Stimulated activated naive B cell treated with anti-CD40 and anti-IgM and Interleukin-4, amounts not matched to agents 10 μg/mL and 1 μg/mL and 100 μg/mL, for 72 hours (primary cell): ENCODE measurements at places on chromosomes 6 and 20.
A peak's percentile ranks its signal among the peaks of the same experiment; 100 is the strongest.

GRCh38 chr6:170128346-170128745 is 162.5 kb downstream of the DLL1 start:
- DNase-seq: no peak

GRCh38 chr6:56771189-56771588 is 128.5 kb upstream of the DST start:
- no peak for DNase-seq

GRCh38 chr20:43456809-43457639 is 672 bp upstream of the SRSF6 start:
- peak; percentile 79 for DNase-seq

- DNase-seq: no peak
Observed at GRCh38 chr6:162056745-162057144, 670.8 kb downstream of the PRKN start.

DNA sequence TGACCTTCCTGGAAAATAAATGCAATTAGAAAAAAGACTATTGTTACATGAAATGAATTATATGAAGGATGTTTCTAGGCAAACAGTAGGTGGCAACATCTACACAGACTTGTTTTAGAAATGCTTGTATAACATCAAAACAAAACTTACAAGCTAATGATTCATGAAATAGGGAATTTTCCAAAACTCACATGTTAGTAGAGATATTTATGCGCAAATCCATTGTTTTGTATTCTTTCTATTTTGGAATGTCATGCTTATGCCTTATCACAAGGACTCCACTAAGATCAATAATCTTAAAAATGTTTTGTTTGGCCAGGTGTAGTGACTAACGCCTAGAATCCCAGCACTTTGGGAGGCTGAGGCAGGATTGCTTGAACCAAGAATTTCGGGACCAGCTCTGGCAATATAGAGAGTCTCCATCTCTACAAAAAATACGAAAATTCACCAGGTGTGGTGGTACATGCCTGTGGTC is 32.3 kb upstream of the LGSN start:
- DNase-seq: no peak

- DNase-seq: no peak
Observed at GRCh38 chr6:31586599-31587281, 663 bp downstream of the LST1 start.

DNA sequence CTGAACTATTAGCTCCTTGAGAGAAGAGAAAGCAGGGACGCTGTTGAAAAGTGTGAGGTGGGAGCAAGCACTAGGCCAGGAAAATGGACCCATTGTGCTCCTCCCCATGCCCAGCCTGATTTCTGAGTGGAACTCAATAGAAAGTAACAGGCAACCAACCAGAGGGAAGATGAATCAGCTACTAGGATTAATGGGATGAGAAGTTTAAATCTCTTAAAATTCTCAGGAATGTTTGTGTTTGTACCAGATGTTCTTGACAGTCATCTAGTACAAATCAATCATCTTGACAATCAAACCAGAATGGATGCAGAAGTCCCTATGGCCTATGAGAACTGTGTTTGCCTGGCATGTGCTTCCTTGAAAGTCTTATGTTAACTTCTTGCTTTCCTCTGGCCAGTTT is 48.9 kb downstream of the HDDC2 start:
- no peak for DNase-seq

GRCh38 chr6:125066964-125067363 is 86.6 kb upstream of the TPD52L1 start:
- DNase-seq: no peak

- no peak for DNase-seq
Observed at GRCh38 chr6:118054082-118054481, 147.0 kb downstream of the SLC35F1 start.

GRCh38 chr6:6315660-6316059 is 4.8 kb downstream of the F13A1 start:
- no peak for DNase-seq

DNA sequence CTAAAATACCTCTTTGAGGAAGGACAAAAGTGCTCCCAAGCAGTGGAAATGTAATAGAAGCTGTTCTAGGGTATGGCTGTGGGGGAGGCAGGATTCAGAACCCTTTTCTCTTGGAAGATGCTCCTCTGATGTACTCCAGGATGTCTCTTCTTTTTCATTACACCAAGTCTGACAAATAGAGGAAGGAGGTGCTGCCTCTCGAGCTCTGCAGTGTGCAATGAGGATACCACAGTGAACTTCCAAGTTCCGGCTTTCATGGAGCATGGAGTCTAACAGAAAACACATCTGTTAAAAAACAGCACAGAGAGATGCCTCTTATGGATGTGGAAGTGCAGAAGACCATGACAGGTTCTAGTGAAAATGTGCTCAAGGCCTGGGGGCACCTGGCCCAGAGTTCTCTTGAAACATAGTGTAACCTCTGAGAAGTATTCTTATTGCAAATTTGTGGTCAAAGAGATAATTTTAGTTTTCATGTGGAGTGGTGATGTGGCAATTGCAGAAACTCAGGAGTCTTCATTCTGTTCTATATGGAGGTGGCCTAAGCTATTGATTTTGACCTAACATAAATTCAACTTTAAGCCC is 362.0 kb upstream of the CITED2 start:
- DNase-seq: no peak

GRCh38 chr6:16487996-16488674 is 249.7 kb downstream of the GMPR start:
- no peak for DNase-seq

DNA sequence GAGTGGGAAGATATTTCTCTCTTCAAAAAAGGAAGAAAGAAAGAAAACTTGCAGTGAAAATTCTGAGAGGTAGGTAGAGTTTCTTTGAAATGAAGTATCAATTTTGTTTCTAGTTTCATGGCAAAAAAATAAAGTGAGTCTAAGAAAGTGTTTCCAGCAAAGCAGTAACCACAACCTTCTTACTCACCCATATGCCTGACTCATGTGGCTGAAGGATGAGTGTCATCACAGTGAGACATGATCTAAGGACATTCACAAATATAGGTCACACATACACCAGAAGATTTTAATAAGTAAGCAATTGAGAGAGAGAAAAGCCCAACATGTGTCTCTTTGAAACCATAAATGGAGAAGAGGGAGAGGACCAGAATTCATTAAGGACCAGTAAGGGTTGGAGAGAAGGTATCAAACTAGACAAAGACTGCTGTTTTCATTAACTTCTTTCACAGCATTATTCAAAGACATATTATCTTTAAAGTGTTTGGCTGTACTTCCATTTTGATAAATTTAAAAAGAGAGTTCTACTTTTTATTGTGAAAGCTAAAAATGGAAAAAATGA is 169.5 kb downstream of the FRK start:
- DNase-seq: no peak

DNA sequence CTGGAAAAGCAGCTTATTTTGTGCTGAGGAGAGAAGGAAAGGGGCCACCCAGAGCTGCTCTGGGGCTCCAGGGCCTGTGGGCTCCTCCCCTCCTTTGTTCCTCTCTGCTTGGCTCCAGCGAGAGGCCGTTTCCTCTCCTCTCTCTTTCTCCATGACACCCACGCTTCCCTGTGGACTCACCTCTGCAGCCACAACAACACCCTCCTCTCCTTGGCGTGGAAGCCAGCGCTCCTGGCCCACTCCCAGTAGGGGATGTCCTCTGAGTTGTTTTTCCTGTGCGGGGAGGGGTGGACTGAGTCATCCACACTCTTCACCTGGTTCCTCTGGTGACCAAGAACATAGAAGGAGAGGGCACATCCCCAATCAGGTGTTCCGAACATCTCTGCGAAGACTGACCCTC is 4.9 kb upstream of the CDSN start:
- no peak for DNase-seq

DNA sequence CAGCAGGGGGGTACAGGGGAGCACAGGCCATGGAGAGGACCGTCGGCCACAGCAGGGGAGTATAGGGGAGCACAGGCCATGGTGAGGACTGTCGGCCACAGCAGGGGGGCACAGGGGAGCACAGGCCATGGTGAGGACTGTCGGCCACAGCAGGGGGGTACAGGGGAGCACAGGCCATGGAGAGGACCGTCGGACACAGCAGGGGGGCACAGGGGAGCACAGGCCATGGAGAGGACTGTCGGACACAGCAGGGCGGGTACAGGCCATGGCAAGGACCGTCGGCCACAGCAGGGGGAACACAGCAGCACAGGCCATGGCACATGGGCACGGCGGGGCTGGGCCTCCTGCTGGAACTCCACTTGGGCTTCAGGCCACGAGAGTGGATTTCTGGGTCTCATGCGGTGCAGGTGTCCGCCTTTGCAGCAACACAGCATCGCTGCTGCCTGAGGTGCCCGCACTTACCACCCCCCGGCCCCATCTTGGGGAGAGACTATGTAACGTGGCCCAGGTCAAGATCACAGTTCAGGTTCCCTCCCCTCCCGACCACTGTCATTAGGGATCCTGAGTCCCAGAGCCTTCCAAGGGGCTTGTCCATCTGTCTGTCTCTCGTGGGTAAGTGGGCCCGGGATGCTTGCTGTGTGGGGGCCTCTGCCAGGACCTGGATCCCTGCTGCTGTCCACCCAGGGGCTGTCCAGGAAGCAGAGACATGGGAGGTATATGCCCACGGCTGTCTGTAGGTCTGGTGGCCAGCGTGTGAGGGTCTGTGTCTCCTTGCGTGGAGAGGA is 2.5 kb downstream of the NPBWR2 start:
- DNase-seq: no peak

GRCh38 chr20:48523191-48523995 is 304.4 kb downstream of the PREX1 start:
- no peak for DNase-seq

- no peak for DNase-seq
Observed at GRCh38 chr6:161082215-161082614, 90.6 kb downstream of the MAP3K4 start.

DNA sequence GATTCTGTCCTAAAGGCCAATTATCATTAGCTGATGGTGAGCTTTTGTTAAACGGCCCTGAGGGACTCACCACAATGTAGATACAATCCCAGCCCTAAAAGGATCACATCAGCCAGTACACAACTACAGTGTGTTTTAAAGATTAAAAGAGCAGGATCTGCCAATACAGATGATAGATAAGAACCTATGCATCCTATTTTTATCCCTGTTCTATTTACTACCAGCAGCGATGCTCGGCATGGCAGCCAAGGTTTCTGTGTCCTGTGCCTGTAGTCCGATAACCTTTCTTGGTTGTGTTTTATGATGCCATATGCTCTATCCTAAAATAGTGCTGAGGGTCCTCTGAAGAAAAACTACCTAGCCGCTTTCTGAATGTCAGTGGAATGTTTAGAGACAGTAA is 289.4 kb downstream of the PHACTR1 start:
- no peak for DNase-seq

DNA sequence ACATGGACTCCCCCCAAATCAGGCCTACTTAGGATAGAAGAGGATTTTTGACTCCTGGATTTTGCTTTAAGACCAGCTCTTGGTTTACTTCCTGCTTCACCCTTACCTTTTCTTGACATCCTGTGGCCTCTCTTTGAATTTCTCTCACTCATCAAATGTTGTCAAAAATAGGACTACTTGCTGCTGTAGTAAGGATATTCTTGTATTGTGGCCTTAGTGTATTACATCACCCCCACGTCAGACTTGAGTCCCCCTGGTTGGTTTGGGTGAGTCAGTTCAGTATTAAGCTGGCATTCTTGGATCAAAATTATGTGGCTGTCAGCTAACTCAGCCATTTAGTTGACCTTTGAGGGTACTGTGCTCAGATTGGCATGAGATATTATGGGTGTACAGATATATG is 1.1 kb downstream of the TPX2 start:
- no peak for DNase-seq

- DNase-seq: no peak
Observed at GRCh38 chr6:153781306-153781705, 257.7 kb upstream of the OPRM1 start.

DNA sequence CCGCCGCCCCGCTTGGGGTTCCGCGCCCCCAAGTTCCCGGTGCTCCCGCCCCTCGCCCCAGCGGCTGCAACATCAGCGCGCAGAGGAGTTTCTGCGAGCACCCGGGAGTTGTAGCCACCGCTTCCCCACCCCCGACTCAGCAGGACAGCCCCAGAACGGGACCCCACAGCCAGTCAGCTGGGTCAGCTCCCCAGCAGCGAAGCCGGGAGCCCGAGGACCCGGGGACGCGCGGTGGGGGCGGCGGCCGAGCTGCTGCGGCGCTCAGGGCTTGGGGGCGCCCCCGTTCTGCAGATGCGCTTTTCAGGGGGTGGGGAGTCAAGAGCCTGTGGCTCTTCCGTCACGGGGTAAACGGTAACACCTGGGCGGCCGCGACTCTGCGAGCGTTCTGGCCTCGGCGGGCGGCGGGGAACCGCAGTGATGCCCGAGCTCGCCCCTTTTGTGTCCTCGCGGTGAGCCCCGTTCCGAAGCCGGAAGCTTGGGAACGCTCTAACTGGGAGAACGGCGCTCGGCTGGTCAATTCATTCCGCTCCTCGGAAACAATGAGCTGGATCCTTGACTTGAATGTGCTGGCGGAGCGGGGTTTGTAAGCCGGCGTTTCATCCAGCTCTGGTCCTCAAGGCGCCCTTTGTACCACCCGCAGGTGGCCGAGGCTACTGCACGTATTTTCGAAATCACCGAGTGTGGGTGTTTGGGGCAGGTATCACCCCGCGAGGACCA is 774 bp downstream of the PLEKHG1 start:
- DNase-seq: peak; percentile 84

- DNase-seq: no peak
Observed at GRCh38 chr20:53914781-53915445, 155.5 kb downstream of the BCAS1 start.

DNA sequence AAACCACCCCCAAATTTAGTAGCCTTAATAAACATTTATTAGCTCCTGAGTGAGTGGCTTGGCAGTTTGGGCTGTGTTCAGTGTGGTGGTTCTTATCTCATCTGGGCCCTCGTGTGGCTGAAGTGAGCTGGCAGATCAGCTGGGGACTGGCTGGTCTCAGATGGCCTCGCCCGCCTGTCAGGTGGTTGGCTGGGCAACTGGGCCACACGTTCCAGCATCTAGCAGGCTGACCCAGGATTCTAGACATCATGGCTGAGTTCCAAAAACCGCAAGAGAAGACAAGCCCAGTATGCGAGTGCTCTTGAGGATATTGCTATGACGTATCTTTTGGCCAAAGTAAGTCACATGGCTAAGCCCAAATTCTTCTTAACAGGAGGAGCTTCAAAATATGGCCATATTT is 28.9 kb downstream of the EIF2S2 start:
- DNase-seq: no peak

DNA sequence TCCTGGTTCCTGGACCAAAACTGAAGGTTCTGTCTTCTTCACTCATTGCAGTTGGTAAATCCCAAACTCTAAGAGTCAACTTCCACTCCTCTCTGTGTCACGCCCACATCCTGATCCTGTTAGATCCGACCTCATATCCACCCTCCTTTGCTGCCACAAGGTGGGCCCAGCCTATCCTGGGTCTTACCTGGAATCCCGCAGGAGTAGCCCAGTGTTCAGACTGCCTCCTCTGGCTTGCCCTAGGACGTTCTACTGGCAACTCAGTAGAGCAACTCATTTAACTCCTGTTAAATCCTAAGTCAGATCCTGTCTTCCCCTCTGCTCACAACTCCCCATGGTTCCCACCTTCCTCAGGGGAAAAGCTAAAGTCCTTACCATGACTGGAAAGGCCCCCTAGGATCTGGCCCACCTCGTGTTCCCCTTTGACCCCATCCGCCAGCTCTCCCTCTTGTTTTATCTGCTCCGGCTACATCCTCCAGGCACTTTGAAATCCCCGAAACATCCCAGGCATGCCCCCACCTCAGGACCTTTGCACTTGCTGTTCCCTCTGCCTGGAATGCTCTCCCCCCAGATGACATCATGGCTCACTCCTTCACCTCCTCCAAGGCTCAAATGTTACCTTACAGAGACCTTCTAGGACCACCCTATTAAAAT is 43.9 kb downstream of the TFEB start:
- no peak for DNase-seq

- DNase-seq: no peak
Observed at GRCh38 chr20:3551681-3552434, 81.0 kb downstream of the ATRN start.

GRCh38 chr20:48467622-48468021 is 360.2 kb downstream of the PREX1 start:
- no peak for DNase-seq
